ENCODE measurements at places on chromosomes 7 and 10.

DNA sequence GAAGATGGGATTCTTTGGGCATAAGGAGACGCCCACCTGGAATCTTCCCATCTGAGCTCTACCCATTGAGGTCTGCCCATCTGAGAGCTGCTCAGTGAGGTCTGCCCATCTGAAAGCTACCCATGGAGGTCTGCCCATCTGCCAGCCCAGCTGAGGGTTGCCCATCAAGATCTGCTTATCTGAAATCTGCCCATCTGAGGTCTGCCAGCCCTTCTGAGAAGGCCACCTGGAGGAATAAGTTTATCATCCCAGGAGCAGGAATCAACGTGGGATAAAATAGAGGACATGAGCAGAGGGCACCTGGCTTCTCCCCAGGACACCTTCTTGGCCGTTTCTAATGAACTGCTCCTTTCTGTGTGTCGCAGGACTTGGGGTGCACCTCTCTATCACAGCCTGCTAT, 35.3 kb upstream of the PDZD8 start:
- no peak for DNase-seq

- no peak for DNase-seq
Observed at GRCh38 chr7:128915271-128915819, 4.8 kb upstream of the KCP start.

DNA sequence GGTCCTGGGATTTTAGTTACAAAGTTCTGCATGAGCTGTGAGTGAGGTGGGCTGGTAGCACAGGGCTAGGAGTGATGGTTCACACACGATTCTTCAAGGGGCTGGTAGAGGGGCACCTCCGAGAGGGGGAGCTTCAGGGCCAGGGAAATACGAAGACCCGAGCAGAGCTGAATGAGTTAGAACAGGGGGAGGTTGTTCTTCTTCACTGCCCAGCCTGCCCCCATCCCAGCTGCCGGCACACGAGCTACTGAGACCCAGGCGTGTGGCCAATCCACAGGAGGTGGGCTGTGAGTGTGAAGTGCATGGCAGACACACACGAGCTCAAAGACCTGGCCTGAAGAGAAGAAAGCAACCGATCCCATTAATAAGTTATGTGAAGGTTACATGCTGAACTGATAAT, 256.2 kb upstream of the ZNF32 start:
- DNase-seq = no peak

DNA sequence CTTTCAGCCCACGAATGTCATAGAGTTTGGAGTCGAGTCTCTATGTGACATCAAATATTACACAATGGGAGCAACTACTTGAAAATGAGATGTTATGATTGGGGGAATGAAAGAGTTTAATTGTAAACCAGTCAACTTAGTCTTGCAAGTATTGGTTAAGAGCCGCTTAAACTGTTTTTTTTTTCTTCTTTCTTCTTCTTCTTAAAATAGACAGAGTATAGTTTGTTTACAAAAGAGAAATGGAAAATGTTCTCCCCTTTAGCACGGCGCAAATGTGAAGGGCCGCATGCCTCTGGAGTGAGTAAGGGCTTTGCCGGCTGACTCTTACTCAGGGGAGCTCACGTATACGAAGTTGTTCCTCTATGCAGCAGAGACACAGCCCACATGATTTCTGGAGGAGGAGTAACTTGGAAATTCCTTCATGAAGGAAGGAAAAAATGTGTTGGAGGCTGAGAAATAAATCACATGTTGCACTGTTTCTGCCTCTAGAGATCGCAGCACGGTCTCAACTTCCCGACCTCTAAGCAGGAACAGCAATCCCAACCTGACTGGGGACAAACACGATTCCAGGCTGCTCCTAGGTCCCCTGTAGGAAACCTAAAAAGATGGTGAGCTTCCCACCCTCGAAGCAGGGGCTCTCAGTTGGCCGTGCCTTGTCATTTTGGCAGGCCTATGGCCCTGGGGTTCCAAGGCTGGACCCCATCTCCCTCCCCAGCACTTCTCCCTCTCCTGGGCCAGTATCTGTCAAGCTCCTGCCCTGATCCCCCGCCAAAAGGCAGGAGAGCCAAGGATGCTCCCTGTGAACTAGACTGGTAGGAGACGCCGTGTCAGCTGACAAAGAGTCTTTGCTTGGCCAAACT, 44.8 kb downstream of the MYOF start:
- peak; percentile 98 for DNase-seq

- no peak for DNase-seq
Observed at GRCh38 chr10:6579904-6580278, at the start of gene PRKCQ. TSS of gene PRKCQ (minus strand) at chr10:6580276. CDS start at chr10:6515135, 65,141 bp downstream.

DNA sequence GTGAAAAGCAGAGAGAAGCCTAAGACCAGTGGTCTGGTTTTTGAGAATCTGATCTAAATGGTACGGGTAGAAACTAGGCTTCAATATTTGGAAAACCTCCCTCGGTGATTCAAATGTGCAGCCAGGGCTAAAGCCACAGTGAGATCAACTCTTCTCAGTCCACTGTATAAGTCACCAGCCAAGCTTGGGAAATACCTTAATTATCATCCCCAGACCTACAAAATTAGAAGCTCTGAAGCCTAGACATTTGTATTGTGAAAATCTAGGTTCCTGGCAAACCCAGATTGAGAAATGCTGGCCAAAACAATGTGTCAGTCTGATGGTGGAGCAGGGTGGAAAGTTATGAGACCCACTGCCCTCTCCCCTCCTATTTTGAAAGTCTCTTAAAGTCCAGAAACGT, 131.7 kb downstream of the DGKI start:
- peak; percentile 72 for DNase-seq

- peak; percentile 6 for DNase-seq
Observed at GRCh38 chr10:36888925-36889573, 236.3 kb upstream of the ANKRD30A start.

GRCh38 chr7:126419047-126419446, 833.7 kb downstream of the GRM8 start:
- DNase-seq = no peak

GRCh38 chr10:12484002-12484918, 134.9 kb downstream of the CAMK1D start:
- DNase-seq = no peak

- no peak for DNase-seq
Observed at GRCh38 chr10:91411621-91412020, 1.5 kb downstream of the HECTD2 start.

DNA sequence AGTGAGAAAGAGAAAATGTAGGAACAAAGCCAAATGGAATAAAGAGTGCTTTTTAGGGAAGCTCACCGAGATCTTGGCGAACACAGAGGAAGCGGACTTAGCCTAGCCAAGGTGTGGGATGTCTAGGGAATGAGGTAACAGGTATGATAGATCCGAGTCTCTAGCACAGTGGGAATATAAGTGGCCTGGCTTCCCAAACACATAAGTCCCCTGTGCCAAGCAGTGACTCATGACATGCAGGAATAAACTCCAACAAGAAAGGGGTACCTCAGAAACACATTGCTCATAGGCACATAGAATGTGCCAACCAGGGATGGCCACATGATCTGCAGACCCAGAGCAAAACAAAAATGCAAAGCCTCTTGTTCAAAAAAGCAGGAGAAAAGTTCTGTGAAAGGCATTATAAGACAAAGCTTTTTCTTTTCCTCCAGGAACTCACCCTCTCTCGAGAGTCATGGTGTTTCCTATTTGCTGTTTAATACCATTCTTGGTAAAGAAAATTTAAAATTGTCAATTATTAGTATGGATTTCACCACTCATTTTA, 542.5 kb downstream of the GATA3 start:
- no peak for DNase-seq

- DNase-seq = no peak
Observed at GRCh38 chr7:47678641-47679380, 96.9 kb upstream of the TNS3 start.

DNA sequence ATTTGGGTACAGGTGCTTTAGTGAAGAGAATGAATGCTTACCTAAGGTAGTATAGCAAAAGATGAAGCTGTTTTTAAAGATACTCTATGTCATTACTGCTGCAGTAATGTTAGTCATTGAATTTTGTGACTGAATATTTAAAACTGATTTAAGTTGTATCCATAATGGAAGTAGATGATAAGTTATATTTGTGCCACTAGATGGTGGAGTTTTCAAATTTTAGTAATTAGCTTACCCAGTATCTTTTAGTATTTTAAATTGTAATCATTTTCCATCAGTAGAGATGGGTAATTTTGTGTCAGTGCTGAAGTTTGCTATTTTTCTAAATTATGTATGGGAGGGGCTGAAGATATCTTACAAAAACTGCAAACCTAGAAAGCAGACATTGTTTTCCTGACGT, 25.2 kb downstream of the HBP1 start:
- no peak for DNase-seq

DNA sequence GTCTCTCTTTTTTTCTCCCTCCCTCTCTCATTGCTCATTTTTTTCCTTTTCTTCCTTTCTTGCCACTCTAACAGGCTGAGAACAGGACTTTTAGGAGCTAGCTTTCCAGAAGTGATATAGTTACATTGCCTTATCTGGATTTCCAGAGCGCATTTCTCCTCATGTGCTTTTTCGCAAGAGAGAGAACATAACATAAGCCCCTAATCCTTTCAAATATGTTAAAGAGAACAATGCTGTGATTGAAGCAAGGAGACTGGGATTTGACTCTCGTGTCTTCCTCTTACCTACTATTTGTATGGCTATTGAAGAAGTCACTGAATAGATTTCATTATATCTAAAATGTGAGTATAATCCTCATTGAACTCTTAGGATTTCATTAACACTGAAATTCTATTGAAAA, 101.2 kb upstream of the PRPS1L1 start:
- no peak for DNase-seq

DNA sequence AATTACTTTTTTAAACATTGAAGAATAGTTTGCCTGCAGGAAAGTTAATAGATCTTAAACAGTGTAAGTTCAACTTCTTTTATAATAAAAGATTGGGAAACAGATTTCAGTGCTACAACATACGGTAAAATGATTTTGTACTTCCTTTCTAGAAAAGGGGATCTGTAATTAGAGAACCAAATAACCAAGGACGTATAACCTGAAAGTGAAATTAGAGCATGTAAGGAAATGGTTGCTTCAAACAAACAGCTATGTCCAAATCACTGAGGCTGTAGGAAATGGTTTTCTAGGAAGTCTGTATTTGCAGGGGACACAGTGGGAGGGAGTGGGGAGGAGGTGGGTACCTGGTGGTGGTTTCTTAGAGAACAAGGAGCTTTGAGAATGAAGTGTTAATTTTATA, 57.9 kb upstream of the EXOC6 start:
- DNase-seq = peak; percentile 90

DNA sequence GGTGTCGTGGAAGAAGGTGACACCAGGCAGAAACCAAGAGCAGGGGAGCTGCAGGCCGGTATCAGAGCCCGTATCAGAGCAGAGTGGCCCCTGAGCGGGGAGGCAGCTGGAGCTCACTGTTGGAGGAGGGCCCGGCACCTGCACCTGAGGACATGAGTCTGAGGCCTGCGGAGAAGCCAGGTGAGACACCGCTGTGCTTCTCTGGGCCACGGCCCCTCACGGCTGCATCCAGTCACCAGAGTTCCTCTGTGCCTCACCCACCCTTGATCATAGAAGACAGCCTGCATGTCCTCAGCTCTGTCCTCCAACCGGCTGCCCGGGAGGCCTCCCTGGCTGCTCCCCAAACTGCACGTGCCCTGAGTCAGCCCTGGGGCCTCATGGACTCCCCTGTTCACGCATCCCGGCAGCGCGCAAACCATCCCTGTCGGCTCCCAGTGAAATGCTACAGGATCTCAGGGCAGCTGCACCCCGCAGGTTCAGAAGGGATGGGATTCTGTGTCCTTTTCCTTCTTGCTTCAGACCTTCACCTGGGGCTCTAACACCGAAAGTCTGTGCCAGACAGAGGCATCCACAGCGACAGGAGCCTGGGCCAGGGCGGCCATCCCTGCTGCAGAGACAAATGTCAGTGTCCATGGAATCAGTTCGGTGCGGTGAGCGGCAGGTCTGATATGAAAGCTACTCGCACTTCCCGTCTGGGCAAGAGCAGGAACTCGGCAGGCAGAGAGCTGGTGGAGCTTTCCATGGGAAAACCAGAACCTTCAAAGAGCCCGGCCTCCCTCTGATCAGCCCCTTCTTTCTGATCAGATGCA, 111.9 kb upstream of the FAM20C start:
- no peak for DNase-seq

DNA sequence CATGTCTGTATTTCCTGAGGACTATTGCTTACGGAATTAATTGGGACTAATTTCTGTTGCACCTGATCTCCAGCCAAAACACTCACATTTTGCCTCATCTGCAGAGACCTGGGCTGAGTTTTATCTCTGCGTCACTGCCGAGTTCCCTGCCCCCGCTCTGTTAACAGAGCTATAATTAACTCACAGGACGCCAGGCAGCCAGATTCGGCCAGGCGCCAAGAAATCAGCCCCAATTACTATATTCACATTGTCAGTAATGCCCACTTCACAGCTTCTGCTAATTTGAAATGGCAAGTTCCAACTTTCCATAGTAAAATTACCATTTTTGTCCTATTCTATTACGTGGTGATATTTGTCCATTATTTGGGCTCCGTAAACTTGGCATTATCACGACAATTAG, 130.5 kb downstream of the CUX1 start:
- no peak for DNase-seq

- no peak for DNase-seq
Observed at GRCh38 chr7:20786049-20786412, 655 bp downstream of the SP8 start.

DNA sequence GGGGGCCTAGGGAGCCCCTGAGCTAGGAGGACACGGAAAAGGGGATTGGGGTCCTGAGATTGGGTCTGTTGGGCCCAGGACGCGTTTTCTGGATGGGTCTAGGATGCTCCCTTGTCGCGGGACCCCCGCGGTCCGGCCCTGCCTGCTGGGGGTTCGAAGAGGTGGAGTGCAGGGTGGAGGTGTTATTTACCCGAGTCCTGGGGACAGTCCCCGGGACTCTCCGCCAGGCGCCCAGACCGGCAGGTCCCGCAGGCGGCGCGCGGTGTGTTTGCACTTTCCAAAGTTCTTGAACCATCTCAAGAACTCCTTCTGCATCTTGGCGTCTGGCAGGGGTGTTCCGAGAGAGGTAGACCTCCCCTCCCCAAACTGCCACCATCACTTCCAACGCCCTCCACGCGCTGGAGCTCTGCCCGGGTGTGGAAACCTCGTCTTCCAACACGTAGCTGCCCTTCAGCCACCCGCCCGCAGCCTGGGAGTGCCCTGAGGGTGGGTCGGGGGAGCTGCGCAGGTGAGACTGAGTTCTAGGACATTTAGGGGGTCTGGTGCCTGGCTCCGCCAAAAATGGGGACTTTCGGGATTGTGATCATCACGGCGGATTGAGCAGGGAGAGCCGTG, 569 bp downstream of the CAV1 start:
- DNase-seq = no peak

- no peak for DNase-seq
Observed at GRCh38 chr7:167976-168791, 24.2 kb upstream of the FAM20C start.

DNA sequence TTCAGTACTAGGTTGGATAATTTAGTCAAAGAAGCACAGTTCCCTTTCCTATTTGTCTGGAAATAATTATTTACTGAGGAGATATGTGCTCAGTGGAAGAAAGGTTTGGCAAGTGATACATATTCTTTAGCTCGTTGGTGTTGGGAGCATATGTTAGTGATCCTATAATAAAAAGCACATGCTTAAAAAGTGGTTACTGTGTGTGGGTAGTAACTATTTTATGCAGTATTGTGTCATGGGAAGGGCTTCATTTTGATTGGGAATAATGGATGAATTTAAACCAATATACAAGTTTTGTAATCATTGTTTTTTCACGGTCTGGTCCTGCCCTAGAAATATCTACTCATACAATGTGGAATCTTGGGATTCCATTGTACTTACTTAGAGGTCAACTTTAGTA, 188.7 kb upstream of the PPP1R3A start:
- no peak for DNase-seq

GRCh38 chr10:29007748-29008610, 280.9 kb upstream of the LYZL1 start:
- DNase-seq = no peak

Measured in inflammatory macrophage treated with lipopolysaccharide for 4 hours (primary cell).